ENCODE measurements at places on chromosomes 1 and 21. TPM values are rescaled to one million over a fixed set of nuclear protein-coding genes. Genes with fewer than 3 reads are reported as not detected.

- no peak for DNase-seq
Observed at GRCh38 chr21:40270047-40270446, 402.8 kb downstream of the PCP4 start.

The FOXO6 gene
- total RNA-seq, result 0.99 TPM

DNA sequence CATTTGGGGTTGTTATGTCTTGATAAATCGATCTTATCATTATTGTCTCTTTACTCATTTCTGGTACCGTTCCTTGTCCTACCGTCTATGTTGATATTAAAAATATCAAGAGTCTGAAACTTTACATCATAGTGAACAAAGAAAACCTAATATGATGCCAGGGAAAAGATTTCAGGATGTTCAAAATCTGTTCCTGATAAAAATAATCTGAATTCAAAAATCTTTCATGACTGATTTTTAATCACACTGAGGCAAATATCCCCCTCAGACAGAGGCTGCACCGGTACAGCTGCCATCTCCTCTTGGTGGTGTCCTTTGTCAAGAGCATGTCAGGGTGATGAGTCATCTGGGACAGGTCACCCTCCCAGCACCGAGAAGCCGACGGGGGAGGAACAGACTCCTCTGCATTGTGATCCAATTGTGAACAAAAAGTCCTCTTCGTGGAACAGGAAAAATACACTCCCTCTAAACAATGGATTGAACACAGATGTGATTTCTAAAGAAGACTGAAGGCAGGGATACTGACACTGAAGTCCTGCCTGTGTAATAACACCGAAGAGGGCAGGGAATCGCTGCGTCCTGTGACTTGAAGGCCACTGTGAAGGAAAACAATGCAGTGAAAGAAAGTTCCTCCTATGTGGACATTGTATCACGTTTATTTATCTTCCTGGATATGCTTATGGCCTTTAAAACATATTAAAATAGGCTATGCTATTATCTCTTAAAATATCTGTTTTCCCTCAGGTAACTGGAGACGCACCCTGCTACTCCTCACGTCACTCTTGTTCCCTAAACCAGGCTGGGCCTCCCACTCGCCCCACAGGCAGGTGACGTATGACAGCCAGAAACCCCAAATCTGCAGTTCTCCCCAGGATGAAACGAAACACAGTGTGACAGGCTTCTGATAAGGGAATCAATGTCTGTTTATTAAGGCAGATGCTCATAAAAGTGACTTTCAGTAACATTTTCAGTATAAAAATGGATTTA, 4.3 kb upstream of the SPATC1L start:
- peak; percentile 63 for DNase-seq

The SLC45A1 gene
- 0.63 TPM for total RNA-seq

- DNase-seq, result no peak
Observed at GRCh38 chr1:190001187-190001586, 476.5 kb downstream of the BRINP3 start.

DNA sequence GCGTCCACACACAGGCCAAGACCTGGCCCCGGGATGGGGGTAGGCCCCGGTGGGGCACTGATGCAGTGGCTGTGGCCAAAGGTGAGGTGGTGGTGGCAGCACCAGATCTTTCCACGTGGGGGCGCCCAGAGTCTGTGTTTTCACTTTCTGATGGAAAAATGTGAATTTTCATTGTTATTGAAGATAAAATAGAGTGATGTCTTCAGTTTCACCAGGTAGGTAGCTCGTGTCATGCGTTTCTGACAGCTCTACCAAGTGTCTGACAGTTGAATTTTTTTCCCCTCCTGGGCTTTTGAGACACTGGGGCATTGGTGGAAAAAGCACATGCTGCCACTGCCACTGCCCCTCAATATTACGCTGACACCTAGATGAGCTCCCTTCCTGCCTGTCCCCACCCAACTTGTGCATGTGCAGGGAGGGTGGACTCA, 40.0 kb upstream of the MAGOH start:
- DNase-seq, result peak; percentile 53

- DNase-seq, result no peak
Observed at GRCh38 chr1:235818632-235819136, 48.0 kb downstream of the LYST start.

- DNase-seq, result no peak
Observed at GRCh38 chr1:93672069-93672468, 9.6 kb downstream of the BCAR3 start.

The PDZK1 gene
- not detected for total RNA-seq

The LDLRAD1 gene
- not detected for total RNA-seq

The KRTAP6-1 gene
- not detected for total RNA-seq

The SYNJ1 gene
- 7.5 TPM for total RNA-seq

GRCh38 chr1:197876894-197877293, 25.5 kb upstream of the C1orf53 start:
- no peak for DNase-seq

- no peak for DNase-seq
Observed at GRCh38 chr1:3633344-3634058, 8.7 kb downstream of the TPRG1L start.

The CHAF1B gene
- 19.3 TPM for total RNA-seq

DNA sequence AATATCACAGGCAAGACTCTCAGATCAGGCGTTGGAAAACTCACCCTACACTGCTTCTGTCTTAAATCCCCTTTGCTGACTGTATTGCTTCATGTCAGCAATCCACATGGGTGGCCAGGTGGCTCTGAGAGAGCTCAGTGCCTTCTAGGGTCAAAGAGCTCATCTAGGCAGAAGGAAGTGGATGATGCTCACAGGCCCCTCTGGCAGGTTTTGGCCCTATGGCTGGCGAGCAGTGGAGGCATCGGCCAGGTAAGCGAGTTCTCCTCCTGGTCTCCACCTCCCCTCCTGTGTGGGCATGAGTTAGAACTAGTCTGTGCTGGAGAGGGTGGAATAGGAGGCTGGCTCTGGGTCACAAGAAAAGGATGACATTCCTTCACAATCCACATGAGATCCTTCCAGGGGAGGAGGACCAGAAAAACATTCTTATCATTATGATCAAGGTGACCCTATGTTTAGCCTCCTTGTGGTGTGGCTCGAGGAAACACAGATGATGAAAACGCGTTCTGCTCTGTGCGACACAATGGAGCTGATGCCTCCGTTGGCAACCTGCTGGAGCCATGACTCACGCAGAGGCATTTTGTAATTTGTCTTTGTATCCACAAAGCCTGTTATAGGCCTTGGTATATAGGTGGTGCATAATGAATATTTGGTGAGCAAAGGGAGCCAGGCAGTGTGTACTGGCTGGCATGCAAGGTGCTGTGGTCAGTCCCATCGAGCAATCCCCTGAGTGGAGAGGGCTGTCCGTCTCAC, 264.6 kb upstream of the RAB4A start:
- DNase-seq, result no peak

The OR6N1 gene
- total RNA-seq, result not detected

GRCh38 chr1:58017641-58018040, 528.9 kb downstream of the OMA1 start:
- DNase-seq, result no peak

The SLC9C2 gene
- not detected for total RNA-seq

The TNFRSF9 gene
- not detected for total RNA-seq

The LCE2C gene
- not detected for total RNA-seq

DNA sequence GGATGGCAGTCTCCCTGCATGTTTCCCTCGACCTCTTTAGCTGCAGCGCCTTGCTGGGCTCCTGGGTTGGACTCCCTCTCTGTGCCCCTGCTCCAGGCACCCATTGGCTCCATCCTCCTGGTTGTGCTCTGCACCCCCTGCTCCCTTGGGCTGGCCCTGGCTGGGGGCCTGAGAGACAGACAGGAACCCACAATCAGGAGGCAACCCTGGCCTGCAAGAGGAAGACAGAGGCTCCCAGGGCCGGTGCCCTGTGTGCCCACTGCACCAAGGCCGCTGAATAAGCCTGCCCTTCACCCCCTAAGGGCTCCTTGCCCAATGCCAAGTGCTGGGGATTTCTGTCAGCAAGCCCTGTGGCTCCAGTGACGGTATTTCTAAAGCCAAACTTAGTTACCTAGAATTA, 31.5 kb upstream of the LHX4 start:
- no peak for DNase-seq

DNA sequence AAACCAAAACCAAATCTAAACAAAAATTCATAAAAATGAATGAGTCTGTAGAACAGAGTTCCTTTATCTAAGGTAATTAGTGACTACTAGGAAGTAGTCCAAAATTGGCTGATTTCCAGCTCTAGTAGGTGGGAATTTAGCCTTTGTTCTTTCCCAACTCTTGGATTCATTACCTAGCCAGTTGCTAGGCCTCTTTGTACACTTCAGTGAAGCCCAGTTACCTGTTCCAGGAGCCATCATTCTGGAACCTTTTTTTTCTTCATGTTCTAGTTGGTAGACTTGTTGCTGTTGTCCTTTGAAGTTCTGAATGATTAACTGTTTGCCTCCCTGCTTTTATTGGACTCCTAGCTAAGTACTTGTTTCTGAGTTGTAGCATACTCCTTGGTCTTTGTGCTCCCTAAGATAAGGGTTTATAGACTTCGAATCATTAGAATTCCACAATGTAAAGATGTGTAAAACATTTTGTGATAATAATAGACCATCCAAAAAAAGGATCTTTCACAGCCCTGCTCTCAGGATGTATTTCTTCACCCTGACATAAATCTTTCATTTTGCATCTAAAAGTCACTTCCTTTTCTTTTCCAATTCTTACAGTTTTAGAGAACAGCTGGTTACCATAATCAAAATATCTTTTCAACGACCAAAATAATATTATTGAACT, 9.8 kb downstream of the PLA2G4A start:
- no peak for DNase-seq

GRCh38 chr1:41020654-41021053, 871 bp downstream of the SLFNL1 start:
- no peak for DNase-seq

DNA sequence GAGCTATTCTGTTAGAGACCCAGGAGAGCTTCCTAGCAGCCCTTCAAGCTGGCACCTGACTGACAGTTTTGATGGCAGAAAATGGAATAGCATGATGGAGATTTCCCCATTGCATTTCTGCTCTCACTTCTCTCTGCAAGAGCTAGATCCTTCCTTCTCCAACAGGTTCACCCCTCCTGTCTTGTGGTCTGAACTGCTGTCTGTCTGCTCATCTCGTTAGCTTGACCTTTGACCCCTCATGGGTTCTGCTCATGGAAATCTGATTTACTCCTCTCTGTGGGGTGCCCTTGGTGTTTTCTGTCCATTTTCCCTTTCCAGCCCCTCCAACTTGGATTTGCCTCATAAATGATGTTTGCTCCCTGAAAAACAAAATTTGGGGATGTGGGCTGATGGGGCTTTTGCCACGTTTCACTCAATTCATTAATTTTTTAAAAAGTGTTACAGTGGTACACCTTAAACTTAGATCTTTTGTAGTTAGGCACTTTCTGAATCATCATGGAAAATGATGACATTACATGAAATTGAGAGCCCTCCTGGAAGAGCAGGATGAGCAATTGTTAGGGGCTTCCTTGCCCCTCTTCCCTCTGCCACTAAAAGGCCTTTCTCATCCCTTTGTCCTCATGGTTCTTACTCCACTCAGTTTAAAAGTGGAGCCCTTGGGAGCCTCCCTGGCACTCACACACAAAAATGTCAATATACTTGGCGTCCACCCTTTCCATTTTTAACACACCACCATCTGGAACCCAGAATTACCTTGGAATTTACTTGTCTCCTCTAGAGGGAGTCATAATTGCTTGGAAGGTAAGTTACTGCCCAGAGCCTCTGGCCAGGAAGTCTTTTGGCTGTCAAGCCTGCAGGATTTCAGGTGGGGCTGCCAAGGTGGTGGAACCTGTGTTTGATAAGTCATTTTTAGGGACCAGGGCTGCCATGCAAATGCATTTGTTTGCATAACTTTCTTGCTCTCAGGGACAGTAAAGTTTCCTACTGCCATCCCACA, 31.9 kb upstream of the IL19 start:
- peak; percentile 49 for DNase-seq

DNA sequence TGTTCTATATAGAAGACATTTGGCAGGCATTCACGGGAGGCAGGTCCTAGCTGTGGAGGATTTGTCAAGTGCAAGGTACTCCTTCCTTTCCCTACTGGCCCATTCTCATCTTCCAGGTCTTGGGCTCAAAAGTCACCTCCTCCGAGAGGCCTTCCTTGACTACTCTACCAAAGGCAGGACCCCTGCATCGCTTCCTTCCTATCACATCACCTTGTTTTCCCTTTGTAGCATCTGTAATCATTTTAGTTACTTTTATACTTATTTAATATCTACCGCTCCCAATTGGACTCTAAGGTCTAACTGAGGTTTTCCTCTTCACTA, 296.8 kb upstream of the KAZN start:
- no peak for DNase-seq

GRCh38 chr1:231487019-231487418, 41.5 kb upstream of the TSNAX start:
- no peak for DNase-seq

DNA sequence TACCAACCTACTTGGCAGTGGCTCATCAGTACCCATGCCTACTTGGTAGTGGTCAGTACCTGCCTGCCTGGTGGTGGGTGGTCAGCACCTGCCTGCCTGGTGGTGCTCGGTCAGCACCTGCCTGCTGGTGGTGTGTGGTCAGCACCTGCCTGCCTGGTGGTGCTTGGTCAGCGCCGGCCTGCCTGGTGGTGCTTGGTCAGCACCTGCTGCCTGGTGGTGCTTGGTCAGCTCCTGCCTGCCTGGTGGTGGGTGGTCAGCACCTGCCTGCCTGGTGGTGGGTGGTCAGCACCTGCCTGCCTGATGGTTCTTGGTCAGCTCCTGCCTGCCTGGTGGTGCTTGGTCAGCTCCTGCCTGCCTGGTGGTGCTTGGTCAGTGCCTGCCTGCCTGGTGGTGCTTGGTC, 329.6 kb downstream of the RRAGC start:
- no peak for DNase-seq

Measured in H9 (cell line).